Activated naive CD4-positive, alpha-beta T cell treated with anti-CD3 and anti-CD28 coated beads, Interleukin-2, amount 50 U/mL, for 72 hours (primary cell): ENCODE measurements at places on chromosomes 3 and 15. TPM values are rescaled to one million over a fixed set of nuclear protein-coding genes. Genes with fewer than 3 reads are reported as not detected.
A peak's percentile ranks its signal among the peaks of the same experiment; 100 is the strongest.

Gene CPN2
- not detected for total RNA-seq

DNA sequence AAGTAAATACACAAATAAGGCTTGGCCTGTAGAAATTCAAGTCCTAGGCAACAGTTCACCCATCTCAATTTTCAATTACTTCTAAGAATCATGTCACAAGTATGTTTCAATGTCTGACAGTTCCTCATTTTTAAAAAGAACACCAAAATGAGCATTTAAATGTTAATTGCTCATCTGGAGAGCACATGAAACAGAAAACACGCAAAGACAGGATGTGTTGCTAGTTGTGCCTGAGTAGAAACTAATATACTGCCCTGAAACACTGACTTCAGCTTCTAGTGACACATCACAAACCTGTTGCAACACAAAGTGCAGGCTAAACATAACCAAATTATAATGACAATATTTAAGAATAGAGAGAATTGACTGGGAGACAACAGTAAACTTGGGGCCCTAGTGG lies 167.3 kb upstream of the THBS1 start:
- no peak for DNase-seq

DNA sequence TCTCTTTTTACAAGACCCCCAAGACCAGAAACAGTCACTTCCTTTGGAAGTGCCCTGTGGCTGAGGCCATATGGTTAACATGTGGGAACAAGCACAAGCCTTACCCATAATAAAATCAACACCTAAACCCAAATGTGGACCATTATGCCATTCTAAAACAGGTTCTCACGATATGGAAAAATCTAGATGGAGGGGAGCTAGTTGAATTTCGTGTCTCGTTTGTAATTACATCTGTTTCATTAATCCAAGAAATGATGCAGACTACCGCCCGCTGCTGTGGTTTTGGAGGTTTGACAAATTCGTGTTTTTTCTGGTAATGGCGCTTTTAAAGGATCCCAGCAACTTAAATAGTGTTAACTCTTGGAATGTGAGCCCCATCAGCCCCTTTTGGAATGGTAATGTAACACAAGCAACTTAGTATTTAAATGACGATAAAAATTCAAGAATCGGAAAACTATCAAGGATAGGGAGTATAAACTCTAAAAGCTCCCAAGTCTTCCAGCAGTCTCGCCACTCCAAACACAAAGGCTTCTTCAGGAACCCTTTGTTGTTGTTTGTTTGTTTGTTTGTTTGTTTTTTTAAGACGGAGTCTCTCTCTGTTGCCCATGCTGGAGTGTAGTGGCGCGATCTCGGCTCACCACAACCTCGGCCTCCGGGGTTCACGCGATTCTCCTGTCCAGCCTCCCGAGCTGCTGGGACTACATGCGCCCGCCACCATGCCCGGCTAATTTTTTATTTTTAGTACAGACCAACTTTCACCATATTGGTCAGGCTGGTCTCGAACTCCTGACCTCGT lies 1.1 kb downstream of the CNBP start:
- peak; percentile 58 for DNase-seq

Gene GPR62
- not detected for total RNA-seq

DNA sequence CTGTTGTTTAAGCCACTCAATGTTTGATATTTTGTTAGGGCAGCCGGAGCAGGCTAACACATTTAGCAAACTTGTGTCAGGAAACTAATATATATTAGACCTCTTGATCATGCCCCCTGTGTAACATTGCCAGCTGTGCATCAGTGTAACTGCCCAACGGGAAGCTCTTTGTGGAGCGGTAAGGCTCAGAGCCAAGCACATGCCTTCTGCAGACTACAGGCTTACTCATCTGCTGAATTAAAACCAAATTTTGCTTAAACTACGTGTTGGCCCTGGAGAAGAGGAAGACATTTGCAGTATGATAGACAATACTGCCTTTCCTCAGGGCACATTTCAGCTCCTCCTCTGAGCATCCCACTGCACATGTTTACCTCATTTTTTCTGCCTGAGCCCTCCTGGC lies 50.5 kb upstream of the KCNMB2 start:
- no peak for DNase-seq

GRCh38 chr3:63706321-63707085 lies 54.0 kb downstream of the SNTN start:
- no peak for DNase-seq
